Caco-2 (cell line): ENCODE measurements at places on chromosomes 13 and 19.

- no peak for DNase-seq
Measured at GRCh38 chr19:57441979-57442752, 7.0 kb downstream of the ZNF749 start.

GRCh38 chr13:51584731-51585672 lies 740 bp downstream of the WDFY2 start:
- peak; percentile 76 for DNase-seq

DNA sequence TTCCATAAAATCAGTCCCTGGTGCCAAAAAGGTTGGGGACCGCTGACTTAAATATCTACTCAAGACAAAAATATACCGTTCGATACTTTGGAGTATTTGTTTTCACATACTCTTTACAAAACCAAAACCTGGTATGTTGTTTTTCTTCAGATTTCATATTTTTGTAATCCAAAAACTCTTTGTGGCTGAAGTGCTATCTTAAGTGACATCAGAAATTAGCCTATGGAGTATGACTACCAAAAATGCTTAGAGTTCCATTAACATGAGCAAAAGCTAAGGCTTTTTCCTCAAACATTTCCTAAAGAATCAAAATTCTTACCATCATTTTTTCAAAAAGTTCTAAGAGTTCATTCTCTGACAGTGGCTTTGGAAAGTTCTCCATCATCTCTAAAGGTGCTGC lies 52.0 kb downstream of the DIAPH3 start:
- no peak for DNase-seq

- no peak for DNase-seq
Measured at GRCh38 chr13:35354285-35354684, 122.2 kb downstream of the MAB21L1 start.

DNA sequence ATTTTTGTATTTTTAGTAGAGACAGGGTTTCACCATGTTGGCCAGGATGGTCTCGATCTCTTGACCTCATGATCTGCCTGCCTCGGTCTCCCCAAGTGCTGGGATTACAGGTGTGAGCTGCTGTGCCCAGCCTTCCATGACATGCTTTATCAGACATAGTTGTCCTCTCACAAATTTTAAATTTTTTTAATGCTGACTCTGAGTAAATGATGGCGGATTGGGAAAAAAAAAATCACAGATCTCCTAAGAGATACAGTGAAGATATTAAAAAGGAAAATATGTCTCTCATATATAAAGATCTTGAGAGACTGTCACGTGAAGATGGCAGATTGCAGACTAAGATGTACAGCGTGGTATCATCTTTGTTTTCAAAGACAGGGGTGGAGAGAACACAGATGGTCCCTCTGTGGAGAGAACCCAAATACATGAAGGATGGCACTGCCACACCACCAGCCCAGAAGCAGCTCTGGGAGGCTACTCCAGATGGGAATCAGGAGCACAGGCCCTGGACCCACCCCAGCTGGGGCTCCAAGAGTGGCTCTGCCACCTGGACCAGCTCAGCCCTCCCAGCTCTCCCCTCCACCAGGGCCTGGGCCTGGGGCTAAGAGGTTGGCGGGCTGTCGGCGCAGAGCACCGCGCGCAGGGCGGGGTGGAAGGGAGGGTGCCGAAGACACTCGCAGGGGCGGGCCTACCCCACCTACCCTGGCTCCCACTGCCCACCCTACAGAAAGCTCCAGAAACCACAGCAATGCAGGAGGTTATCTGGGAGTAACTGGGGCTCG lies 20.0 kb upstream of the CCNP start:
- no peak for DNase-seq

- DNase-seq, result no peak
Measured at GRCh38 chr13:74032325-74032724, 101.9 kb downstream of the KLF12 start.

GRCh38 chr13:56352361-56352760 lies 788.4 kb upstream of the PRR20A start:
- DNase-seq, result no peak
